Calu3 (cell line): ENCODE measurements at places on chromosomes 7 and 10. TPM values are rescaled to one million over a fixed set of nuclear protein-coding genes. Genes with fewer than 3 reads are reported as not detected.

GRCh38 chr7:116113310-116113709 lies 82.7 kb upstream of the TFEC start:
- no peak overlapping the region for H3K4me3 ChIP-seq
- no peak for DNase-seq
- H3K4me1 ChIP-seq = no peaks in the 10 kb centered on the region

DNA sequence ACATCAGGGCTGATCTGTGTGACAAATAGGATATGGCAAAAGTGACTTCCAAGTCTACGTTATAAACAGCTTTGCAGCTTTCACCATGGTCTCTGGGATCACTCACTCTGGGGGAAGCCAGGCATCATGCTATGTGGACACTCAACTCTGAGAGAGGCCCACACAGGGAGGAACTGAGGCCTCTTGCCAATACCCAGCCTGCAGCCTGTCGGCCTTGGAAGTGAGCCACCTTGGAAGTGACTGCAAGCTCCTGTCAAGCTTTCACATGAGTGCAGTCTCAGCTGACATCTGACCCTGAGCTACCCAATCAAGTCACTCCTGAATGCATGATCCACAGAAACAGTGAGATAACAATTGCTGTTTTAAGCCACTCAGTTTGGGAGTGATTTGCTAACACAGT lies 56.5 kb downstream of the MMRN2 start:
- no peaks in the 10 kb centered on the region for H3K27me3 ChIP-seq
- H3K4me3 ChIP-seq = no peak overlapping the region
- no peak overlapping the region for H3K27ac ChIP-seq
- no peaks in the 10 kb centered on the region for H3K4me1 ChIP-seq
- DNase-seq = no peak

- H3K36me3 ChIP-seq = no peaks in the 10 kb centered on the region
- peaks cover 7% of the 10 kb centered on the region for H3K4me1 ChIP-seq
- peaks cover 13% of the 10 kb centered on the region for H3K27me3 ChIP-seq
These were observed 43.4 kb downstream of the TMEM130 start for GRCh38 chr7:98826387-98826786.

FEZF1 gene
- 0.22 TPM in 1 of 2 replicates, not detected in the other for total RNA-seq

DNA sequence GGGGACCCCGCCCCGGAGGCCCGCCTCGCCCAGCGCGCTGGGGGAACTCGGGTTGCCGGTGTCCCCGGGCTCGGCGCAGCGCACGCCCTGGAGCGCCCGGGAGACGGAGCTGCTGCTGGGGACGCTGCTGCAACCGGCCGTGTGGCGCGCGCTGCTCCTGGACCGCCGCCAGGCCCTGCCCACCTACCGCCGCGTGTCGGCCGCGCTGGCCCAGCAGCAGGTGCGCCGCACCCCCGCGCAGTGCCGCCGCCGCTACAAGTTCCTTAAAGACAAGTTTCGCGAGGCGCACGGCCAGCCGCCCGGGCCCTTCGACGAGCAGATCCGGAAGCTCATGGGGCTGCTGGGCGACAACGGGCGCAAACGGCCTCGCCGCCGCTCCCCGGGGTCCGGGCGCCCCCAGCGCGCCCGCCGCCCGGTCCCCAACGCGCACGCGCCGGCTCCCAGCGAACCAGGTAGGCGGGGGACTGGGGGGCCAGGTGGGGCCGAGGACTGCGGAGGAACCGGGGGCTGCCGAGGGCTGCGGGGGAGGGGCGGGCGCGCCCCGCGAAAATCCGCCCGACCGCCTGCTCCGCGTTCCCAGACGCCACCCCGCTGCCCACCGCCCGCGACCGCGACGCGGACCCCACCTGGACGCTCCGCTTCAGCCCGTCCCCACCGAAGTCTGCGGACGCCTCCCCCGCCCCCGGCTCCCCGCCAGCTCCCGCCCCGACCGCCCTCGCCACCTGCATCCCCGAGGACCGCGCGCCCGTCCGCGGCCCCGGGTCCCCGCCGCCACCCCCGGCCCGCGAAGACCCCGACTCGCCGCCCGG lies 574 bp downstream of the UTF1 start:
- H3K4me3 ChIP-seq = no peak overlapping the region

DNA sequence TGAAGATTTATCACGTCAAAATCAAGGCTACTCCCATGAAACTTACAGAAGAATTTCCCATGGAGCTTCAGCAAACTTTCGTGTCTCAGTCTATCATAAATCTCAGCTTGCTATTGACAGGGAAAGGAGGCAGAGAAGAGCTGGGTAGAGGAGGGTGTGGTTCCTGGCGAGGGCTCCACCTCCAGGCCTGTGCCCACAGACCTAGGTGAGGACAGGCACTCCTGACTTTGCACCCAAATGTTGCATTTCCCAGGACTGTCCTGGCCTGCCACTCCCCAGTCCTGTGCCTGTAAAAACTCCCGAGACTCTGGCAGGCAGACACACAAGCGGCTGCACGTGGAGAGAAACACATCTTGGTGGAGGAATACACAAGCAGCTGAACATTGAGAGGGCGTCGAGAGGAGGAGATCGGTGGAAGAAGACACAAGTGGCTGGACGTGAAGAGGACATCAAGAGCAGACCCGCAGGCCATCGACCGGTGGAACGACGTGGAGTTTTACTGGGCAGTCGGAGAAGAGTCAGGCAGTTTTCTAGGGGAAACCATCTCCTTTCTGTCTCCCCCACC lies 145.1 kb downstream of the CTNNA3 start:
- no peak overlapping the region for H3K27ac ChIP-seq
- H3K27me3 ChIP-seq = no peaks in the 10 kb centered on the region
- no peaks in the 10 kb centered on the region for H3K4me1 ChIP-seq

MSMB gene
- total RNA-seq = 2.4 and 7.4 TPM in 2 replicates

HYAL4 gene
- total RNA-seq = not detected in 2 replicates

COX19 gene
- 37.4 and 39.1 TPM in 2 replicates for total RNA-seq

DNA sequence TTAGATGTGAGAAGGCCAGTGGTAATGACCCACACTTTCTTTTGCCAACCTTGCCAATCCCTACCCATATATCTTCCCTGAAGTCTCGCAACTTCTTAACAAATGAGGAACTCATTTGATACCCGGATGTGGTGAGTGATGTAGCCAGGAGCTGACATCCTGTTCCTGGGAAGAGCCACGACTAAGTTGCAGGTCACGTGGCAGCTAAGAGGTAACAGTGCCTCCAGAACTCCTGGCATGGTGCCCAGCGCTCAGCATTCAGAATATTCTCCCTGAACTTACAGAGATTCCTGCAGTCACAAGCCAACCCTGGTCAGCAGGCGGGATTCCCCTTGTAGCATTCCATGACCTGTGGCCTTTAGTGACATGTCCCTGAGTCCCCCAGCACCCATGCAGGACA lies 282.5 kb downstream of the GALNT17 start:
- no peak for DNase-seq
- H3K4me3 ChIP-seq = no peak overlapping the region

- DNase-seq = no peak
- H3K36me3 ChIP-seq = no peaks in the 10 kb centered on the region
- no peaks in the 10 kb centered on the region for H3K4me1 ChIP-seq
- no peak overlapping the region for H3K27ac ChIP-seq
- no peak overlapping the region for H3K4me3 ChIP-seq
- H3K27me3 ChIP-seq = no peaks in the 10 kb centered on the region
These were observed 64.5 kb upstream of the BTBD16 start for GRCh38 chr10:122206471-122207065.

ZNF488 gene
- total RNA-seq = 2.1 and 2.2 TPM in 2 replicates

- DNase-seq = no peak
- H3K4me3 ChIP-seq = no peak overlapping the region
- peaks cover 42% of the 10 kb centered on the region for H3K4me1 ChIP-seq
- no peaks in the 10 kb centered on the region for H3K27me3 ChIP-seq
- H3K27ac ChIP-seq = peak overlapping the region; percentile 73
These were observed 51.8 kb upstream of the FAM133B start for GRCh38 chr7:92641921-92642511.

- H3K36me3 ChIP-seq = no peaks in the 10 kb centered on the region
- H3K27ac ChIP-seq = no peak overlapping the region
- no peaks in the 10 kb centered on the region for H3K4me1 ChIP-seq
- no peak for DNase-seq
- H3K4me3 ChIP-seq = no peak overlapping the region
These were observed 337.6 kb downstream of the FRMD4A start for GRCh38 chr10:13993169-13993568.

CLDN15 gene
- 6.4 and 8.5 TPM in 2 replicates for total RNA-seq

DNA sequence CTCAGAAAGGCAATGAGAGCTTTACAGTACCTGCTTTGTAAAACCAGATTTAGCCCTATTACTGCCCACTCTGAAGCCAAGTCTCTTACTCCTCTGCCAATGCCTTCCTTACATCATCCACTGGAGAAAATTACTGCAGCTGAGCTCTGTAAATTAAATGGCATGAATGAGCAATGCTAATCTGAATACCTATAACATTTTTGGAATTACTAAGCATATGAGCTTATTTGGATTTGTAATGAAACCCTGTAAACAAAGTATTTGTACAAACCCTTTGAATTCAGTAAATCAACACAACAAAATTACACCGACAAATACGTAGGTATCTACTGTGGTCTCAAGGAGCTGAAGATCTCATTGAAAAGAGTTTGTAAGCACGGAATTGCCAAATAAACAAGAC lies 12.1 kb upstream of the CCNY start:
- H3K27me3 ChIP-seq = no peaks in the 10 kb centered on the region
- no peak overlapping the region for H3K4me3 ChIP-seq
- H3K36me3 ChIP-seq = no peaks in the 10 kb centered on the region
- no peak overlapping the region for H3K27ac ChIP-seq

GRCh38 chr7:112930787-112931186 lies 140.6 kb upstream of the TMEM168 start:
- no peaks in the 10 kb centered on the region for H3K36me3 ChIP-seq
- DNase-seq = peak; percentile 9
- no peaks in the 10 kb centered on the region for H3K27me3 ChIP-seq
- H3K27ac ChIP-seq = peak overlapping the region; percentile 51
- H3K4me1 ChIP-seq = peaks cover 10% of the 10 kb centered on the region

KIAA1549 gene
- 7.2 and 10.4 TPM in 2 replicates for total RNA-seq

TSPAN13 gene
- 148 and 155 TPM in 2 replicates for total RNA-seq

GRCh38 chr7:94286111-94286510 lies 108.6 kb upstream of the COL1A2 start:
- DNase-seq = no peak
- H3K4me1 ChIP-seq = no peaks in the 10 kb centered on the region
- no peak overlapping the region for H3K27ac ChIP-seq
- H3K36me3 ChIP-seq = no peaks in the 10 kb centered on the region
- no peak overlapping the region for H3K4me3 ChIP-seq

DNA sequence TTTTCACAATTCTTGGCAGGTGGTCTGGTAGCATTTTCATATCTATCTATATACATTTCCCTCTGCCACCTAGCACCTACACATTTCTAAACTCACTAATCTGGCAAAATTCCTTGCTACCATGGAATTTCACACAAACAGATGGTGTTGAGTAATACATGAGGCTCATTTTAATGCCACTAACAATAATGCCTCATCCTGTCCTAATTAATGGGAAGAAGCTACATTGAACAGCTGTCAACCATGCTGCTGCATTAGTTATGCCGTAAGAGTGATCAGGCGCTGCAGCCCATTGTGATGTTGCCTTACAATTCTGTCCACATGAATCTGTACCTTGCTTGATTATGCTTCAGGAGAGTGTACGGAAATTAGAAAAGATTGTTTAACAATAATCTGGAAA lies 23.2 kb downstream of the COL1A2 start:
- H3K27me3 ChIP-seq = no peaks in the 10 kb centered on the region
- no peaks in the 10 kb centered on the region for H3K4me1 ChIP-seq
- no peak overlapping the region for H3K27ac ChIP-seq
- no peaks in the 10 kb centered on the region for H3K36me3 ChIP-seq

- no peaks in the 10 kb centered on the region for H3K4me1 ChIP-seq
- H3K36me3 ChIP-seq = no peaks in the 10 kb centered on the region
- no peak overlapping the region for H3K27ac ChIP-seq
- DNase-seq = no peak
- no peak overlapping the region for H3K4me3 ChIP-seq
These were observed 252.9 kb downstream of the MAD1L1 start for GRCh38 chr7:1979591-1980560.

DNA sequence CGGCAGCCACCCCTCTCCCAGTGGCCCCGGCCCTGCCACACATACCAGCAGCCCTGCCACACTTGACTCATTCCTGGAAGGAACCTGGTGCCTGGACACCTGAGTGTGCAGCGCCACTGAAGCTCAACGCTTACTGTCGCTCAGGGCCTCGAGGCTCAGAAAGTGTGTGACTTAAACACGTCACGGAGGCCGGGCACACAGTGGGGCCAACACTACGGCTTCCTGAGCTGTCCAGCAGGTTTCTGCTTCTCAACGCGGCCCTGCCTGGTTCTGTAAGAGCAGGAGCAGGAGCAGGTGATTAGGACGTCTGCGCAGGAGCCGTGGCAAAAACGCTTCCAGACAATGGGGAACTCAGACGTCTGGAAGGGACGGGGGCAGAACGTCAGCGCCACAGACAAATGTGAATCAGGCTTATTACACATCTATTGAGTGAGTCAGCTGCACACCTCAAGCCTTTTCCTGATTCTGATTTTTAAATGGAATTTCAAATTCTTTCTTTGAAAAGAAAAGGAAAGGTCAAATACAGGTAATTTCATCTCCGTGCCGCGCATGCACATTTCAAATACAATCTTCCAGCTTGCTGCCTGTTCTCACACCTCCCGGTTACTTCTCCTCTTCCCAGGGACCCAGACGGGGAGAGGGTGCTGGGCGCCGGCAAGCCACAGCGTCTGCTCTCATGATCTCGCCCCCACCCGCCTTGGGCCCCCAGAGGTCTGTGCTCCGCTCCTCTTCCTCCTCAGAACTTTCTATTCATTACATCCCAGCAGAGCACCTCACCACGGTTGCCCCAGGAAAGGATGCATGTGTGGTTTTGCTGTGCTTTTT lies 66.6 kb downstream of the ADARB2 start:
- H3K36me3 ChIP-seq = no peaks in the 10 kb centered on the region
- no peaks in the 10 kb centered on the region for H3K27me3 ChIP-seq
- no peaks in the 10 kb centered on the region for H3K4me1 ChIP-seq
- DNase-seq = no peak
- H3K4me3 ChIP-seq = no peak overlapping the region
- H3K27ac ChIP-seq = no peak overlapping the region
